Fibroblast of skin of left biceps (primary cell): ENCODE measurements at places on chromosomes 11 and 22.

- DNase-seq: no peak
These were observed 110.2 kb downstream of the GRIA4 start for GRCh38 chr11:105720096-105720495.

GRCh38 chr22:44620129-44620840, 81.7 kb upstream of the PRR5 start:
- no peak for DNase-seq

- no peak for DNase-seq
These were observed 28.6 kb downstream of the APOL5 start for GRCh38 chr22:35746248-35746647.

- DNase-seq: no peak
These were observed 41.1 kb upstream of the CHRNA10 start for GRCh38 chr11:3712274-3712673.

DNA sequence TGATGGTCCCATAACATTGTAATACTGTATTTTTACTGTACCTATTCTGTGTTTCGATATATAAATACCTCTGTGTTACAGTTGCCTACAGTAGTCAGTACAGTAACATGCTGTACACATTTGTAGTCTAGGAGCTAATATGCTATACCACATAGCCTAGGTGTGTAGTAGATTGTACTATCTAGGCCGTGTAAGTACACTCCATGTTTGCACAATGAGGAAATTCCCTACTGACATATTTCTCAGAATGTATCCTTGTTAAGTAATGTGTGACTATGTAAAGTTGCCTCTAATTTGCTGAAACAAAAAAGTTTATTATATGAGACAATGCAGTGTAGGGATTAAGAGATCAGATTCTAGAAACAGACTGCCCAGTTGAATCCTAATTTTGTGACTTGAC, 21.3 kb downstream of the CAPRIN1 start:
- DNase-seq: no peak

DNA sequence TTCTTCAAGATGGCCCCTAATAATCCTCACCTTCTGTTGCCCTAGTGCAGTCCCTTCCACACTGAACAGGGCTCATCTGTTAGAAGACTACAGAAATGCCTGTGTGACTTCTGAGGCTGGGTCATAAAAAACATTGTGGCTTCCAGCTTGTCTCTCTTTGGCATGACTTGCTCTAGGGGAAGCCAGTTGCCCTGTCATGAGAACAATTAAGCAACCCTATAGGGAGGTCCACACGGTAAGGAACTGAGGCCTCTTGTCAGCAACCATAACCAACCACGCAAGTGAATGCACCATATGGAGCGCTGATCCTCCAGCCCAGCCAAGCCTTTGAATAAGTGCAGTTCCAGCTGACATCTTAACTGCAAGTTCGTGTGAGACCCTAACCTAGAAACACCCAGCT, 2.6 kb downstream of the LIPT2 start:
- no peak for DNase-seq

DNA sequence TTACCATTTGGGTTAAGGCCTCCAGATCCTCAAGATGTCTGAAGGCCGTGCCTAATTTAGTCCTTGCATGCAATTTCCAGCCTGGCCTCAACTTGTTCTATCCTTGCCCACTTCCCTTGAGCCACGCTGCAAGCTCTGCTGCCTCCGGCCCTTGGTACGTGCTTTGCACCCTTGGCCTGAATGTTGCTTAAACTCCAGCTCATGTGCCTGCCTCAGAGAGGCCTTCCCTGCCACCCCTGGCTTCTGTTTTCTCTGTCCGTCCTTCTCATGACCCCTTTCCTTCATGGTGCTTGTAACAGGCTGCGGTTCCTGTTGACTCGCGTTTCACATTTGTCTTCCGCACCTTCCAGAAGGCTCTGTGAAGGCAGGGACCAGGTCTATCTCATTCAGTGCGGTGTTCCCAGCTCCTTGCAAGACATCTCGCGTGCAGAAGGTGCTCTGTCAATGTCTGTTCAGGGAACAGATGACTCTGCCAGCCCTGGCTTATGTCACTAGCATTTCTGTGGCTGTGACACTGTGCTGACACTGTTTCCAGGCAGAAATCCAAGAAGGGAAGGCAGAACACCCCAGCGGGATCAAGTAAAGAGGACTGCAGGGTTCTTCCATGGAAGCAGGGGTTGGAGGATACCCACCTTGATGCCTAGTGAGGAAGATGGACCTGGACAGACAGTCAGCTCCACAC, 61.8 kb downstream of the FBLN1 start:
- DNase-seq: no peak

GRCh38 chr11:72418834-72419560, 15.3 kb downstream of the CLPB start:
- no peak for DNase-seq

GRCh38 chr11:15097411-15097810, 17.3 kb upstream of the INSC start:
- no peak for DNase-seq

- DNase-seq: no peak
These were observed 962.1 kb downstream of the NTM start for GRCh38 chr11:132332521-132332920.

DNA sequence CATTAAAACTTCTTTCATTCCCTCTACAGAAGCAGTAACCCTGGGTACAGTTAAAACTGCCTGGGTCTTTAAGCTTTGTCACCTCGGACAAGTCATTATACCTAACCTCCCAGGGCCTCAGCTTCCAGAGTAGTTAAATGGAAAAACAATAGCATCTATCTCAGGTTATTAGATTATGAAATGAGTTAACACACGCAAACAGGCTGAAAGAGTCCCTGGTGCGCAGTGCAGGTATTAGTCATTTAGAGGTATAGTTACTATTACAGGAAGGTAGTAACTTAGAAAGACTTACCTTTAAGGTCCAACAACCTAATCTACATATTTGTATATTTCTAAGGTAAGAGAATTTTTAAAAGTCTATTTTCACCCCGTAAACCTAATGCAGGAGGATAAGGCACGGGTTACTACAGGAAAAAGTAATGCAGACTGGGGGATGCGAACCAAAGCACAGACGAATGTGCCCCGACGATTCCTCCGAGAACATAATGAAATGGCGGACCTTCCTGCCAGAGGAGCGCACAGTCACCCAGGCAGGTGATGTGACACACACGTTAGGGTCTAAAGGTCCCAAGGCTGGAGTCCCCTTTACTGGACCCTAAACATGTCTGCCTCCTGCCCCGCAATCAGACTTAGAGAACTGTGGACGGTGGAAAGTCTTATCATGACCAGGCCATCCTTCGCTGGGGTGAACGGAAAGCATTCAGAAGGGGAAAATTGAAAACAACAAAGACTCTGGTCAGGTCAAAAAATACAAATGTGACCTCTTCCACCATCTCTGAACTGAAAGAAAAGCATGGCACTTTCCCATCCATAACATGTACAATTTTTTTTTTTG, 1.3 kb downstream of the NAP1L4 start:
- no peak for DNase-seq

GRCh38 chr11:113278925-113279324, 35.5 kb upstream of the TTC12 start:
- DNase-seq: no peak

DNA sequence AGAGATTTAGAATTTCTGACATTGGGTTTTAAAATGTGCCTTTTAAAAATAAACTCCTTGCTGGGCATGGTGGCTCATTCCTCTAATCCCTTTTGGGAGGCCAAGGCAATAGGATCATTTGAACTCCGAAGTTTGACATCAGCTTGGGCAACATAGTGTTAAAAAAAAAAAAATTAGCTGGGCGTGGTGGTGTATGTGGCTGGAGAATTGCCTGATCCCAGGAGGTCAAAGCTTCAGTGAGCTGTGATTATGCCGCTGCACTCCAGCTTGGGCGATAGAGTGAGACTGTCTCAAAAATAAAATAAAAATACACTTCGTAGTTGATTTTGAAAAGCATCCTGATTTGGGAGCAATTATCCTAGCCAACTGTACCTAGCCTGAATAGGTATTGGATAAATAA, 3.4 kb upstream of the APLP2 start:
- no peak for DNase-seq

DNA sequence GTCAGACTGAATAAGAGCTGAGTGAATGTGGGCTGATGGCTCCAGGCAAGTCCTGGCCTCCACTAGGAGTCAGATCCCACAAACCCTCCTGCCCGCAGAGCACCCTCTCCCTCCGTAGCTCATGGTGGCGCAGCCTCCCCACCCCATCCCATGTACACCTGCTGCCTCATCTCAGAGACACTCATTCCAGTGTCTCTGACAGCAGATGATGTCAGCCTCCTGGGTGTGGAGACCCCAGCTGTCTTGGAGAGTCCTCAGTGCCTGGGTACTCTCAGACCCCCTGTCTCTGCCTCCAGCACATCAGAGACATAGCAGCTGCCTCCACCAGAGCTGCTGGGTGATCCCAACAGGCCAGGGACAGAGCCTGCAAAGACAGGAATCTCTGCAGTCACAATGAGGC, 9.5 kb downstream of the IGLL5 start:
- no peak for DNase-seq

DNA sequence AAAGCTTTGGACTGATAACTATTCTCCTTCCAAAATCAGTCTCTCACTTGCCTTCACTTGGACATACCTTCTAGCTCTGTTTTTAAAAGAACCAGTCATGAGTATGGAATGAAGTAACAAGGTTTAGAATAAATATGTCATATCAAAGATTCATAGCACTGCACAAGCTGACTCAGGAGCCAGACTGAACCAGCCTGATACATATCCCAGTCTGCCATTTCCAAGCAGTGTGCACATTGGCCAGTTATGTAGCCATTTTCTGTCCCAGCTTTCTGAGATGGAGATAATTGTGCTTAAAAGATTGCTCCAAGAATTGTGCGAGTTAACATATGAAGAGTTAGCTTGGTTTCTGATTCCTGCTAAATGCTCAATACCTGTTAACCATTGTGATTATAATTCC, 311.3 kb downstream of the C11orf87 start:
- DNase-seq: no peak

GRCh38 chr22:30297991-30298701, 8.8 kb upstream of the CASTOR1 start:
- no peak for DNase-seq

DNA sequence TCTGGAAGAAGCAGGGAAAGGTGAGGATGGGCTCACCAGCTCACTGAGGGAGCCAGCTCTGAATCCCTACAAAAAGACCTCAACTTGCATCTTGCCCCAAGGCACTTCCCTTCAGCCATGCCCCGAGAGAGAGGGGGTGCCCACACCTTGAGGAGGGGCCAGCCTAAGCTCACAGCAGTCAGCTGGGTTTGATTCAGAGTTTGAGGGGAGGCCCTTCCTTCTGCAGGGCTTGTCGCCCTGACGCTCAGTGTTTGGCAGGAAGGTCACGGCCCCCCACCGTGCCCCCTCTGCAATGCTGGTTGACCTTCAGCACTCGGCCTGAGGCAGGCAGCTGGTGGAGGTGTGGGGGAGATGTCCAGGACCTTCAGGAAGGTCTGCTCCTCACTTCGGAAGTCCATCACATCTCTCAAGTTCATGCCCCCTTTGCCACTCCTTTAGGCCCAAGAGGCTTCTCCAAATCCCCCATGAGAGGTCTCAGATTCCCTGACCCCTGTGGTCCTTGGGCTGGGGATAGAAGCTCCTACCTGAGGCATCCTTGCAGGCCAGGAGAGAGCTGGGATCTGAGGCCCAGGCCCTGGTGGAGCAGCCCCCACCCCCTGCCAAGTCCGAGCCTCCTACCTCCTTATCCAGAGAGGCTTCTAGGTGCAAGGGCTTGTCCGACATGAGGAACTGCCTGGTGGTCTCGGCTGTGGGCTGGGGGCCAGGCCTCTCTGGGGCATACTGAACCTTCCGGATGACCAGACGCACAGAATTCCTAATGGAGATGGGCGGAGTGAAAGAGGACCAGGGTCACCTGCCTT, 37.6 kb downstream of the TPBGL start:
- no peak for DNase-seq

DNA sequence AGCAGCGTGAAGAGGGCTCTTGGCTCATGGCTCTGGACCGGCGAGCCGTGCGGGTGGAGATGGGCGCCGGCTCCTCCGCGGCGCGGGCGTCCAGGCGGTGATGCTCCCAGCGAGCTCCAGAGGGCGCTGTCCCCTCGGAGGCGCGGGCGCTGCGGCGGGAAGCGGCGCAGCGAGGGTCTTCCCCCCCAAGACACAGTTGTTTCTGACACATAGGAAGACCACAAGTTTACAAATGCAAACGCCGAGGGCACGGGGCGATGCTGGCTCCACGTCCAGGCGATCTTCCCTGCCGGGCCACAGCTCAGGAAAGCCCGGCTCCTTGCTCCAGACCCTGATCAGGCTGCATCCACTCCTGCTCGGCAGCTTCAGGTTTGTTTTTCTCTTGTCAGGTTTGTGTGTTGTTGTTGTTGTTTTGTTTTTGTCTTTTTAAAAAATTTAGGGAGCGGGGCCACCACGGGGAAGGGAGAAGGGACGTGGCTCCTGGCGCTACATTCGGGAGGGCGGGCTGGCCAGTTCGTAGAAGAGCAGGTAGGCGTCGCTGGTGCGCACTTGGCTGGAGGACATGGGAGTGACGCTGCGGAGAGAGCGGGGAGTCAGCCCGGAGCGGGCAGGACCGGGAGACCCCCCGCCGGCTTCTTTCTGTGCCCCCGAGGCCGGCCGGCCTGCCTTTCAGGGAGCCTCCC, 10.0 kb upstream of the MFRP start:
- DNase-seq: no peak

- no peak for DNase-seq
These were observed 138.2 kb upstream of the MTMR2 start for GRCh38 chr11:96062134-96062533.

DNA sequence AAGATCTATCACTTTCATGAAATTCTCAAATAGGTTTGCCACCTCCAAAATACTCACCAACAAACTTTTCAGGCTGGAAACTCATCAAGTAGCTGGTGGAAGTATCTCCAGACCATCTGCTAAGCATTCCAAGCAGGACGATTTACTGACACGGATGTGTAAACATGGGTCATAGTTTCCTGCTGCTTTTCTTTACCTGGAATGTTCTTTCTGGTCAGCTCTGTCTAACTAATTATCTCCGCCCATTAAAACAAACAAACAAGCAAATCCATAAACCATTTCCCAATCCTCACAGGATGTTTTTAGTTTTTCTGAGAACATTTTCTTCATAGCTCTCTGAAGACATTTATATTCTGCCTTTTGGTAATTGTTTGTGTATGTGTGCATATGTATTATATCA, 397.0 kb downstream of the METTL15 start:
- DNase-seq: no peak

- no peak for DNase-seq
These were observed 16.8 kb downstream of the FZD4 start for GRCh38 chr11:86938203-86938899.

DNA sequence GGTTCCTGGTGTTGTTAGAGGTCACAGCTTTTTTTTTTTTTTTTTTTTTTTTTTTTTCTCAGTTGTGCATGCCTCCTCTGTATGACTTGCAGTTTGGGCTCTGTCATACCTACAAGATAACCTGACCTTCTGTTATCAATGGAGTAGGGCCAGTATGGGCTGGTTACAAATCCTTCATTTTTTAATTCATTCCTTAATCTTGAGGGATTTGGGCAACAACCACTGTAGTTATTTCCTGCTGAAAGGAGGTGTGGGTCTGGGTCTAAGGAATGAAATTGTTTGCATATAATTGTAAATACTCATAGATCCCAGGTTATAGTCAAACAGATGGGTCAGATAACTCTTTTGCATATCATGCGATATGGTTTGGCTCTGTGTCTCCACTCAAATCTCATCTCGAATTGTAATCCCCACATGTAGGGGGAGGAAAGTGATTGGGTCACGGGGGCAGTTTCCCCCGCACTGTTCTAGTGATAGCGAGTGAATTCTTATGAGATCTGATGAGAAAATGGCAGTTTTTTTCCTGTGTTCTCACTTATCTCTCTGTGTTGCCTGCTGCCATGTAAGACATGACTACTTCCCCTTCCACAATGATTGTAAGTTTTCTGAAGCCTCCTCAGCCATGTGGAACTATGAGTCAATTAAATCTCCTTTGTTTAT, 14.1 kb upstream of the GLYAT start:
- no peak for DNase-seq

- DNase-seq: no peak
These were observed 667 bp downstream of the RAB6A start for GRCh38 chr11:73760135-73760678.
